ENCODE measurements at places on chromosomes 1 and 21.

DNA sequence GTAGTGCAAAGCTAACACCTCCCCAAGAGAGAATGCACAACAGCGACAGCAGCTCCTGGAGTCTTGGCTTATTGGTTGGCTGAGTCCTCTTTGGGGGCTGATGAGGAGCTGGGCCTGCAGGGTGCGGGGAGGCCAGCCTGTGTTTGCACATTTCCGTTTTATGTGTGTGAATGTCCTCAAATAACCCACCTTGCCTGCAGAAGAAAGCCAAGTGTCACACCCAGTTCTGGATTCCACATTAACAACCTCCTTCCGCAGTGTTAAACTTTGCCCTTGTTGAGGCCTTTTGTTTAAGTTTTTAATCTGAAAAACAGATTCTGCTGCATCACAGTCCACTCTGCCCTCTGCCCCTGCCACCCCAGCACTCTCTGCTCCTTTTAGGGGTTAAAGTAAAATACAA is 274.5 kb downstream of the TM2D1 start:
- no peak for DNase-seq

- no peak for DNase-seq
Observed at GRCh38 chr1:64183395-64184002, 19.9 kb upstream of the UBE2U start.

DNA sequence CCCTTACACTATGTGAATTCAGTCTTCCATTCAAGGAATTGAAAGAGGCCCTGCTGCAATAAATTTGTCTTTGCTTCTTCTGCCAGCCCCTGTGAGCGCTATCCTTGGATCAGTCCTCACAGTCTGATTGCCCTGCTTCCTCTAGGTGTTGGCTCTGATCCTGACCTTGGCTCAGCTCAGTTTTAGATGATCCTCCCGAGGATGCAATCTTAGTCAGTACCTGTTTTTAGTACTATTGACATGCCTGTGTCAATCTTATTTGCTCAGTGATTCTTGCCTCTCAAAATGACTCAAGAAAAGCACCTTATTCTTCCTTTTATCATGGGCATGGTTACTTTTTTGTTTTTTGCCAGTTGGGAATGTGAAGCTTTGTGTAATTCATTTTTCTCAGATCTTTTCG is 101.4 kb upstream of the KCNK1 start:
- DNase-seq = no peak

DNA sequence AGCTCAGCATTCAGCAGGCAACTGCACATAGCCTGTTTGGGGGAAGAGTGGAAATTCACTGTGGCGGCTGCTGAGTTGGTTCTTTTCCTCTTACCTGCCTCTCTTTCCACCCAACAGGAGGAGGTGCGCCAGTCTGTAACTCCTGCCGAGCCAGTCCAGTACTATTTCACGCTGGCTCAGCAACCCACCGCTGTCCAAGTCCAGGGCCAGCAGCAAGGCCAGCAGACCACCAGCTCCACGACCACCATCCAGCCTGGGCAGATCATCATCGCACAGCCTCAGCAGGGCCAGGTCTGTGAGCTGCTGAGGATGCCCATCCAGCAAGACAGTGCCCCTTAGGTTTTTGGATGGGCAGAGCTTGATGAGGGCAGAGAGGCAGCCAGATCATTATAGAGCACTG is 25.6 kb upstream of the KCNQ4 start:
- DNase-seq = no peak
